ENCODE measurements at places on chromosomes 6 and 20.
A peak's percentile ranks its signal among the peaks of the same experiment; 100 is the strongest.

DNA sequence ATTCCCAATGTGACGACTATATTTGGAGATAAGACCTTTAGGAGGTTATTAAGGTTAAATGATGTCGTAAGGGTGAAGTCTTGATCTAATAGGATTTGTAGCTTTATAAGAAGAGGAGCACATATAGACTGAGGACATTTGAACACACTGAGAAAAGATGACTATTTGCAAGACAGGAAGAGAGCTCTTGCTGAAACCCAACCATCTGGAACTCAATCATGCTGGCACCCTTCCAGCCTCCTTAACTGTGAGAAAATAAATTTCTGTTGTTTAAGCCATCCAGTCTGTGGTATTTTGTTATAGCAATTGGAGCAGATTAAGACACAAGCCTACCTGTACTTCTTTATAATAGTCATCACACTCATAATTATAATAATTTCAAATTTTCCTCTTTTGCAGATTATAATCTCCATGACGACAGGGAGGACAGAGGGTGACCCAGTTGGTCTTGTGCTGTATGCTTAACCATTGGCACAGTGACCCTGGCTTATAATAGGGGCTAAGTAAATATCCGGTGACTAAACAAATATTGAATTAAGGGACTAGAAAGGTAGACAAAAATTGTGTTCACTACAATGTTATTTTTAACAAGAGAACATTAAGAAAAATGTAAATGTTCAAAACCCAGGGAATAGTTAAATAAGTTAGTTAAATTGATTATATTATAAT is 206.4 kb upstream of the HDDC2 start:
- no peak for DNase-seq

GRCh38 chr6:20565342-20565741 is 31.1 kb downstream of the CDKAL1 start:
- no peak for DNase-seq

GRCh38 chr6:40352527-40353170 is 234.5 kb downstream of the LRFN2 start:
- DNase-seq, result no peak

DNA sequence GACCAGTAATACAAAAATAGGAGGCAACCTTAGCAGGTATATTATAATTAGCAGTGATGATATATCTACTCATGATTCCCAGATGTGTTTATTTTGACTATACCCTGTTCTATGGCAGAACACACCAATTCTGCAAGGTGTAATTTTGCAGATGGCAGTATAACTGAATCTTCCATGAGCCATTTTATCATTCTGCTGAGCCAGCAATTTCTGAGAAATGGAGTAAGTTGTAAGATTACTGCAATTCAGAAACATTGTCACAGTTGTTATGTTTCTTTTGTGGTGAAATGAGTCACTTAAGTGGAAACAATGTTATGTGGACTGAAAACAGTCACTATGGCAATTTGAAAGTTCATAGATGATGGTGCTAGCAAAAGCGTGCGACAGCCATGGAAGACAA is 63.7 kb upstream of the RIMS1 start:
- DNase-seq, result no peak

DNA sequence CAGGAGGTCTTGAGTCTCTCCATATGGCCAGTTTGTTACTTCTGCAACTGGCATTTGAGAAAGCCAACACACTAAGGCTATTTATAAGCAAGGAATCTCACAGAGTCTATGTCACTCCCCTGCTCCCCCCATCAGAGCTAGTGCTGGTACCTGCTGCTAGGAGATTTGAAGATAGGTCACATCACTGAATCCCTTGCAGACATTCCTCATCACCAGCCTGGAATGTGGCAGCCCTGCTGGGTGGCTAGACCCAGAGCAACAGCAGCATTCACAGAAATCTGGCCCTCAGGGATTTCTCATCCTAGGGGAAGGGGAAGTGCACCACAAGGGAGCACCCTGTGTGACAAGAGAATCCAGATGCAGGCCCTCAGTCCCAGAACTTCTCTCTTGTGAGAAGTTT is 672.1 kb downstream of the HACE1 start:
- DNase-seq, result no peak

DNA sequence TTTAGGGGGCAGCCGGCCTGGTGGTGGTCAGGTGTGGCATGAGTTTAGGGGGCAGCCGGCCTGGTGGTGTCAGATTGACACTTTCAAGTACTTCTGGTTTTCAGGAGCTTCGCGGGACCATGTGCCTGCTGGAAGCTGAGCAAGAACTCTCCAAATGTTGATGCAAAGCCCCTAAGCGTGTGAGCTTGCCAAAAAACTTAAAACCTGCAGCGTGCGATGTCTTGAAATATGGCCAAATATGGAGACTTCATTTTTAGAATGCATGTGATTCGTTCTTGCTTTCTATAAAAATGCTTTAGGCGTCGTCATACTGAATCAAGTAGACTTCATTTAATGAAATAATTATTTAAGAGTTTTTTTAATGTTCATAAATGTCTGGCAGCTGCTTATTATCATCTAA is 149.4 kb downstream of the SMOC2 start:
- no peak for DNase-seq

DNA sequence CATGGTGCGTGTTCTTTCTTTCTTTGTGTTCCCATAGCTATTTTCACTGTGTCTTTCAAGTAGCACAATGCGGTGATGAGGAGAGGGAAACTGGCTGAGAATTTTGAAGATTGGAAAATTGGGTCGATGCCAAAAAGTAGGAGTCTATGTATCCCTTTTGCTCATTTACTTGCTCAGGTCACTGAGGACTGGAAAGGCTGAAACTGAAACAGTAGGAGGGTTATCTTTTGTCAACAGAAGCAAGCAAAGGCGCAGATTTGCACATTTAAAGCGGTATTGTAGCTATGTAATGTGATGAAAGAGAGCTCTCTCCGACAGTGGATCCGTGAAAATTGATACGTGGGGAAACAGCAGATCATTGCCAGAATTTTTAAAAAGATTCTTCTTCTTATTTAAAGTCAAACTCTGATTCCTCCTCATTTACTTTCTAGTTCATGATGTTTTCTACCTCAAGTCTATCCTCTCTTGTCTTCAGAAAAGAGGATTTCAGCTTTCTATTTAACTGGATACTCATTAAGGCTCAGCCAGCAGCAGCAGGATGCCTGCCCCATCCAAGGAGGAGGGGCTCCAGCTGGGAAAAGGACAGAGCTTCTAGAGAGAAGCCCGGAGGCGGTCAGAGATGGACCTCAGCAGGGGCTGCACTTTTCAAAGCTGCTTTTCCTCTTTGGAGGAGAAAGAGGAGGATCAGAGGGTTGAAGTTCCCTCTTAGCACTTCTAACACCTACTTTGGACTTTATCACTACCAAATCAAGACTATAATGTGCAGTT is 15.9 kb upstream of the FYN start:
- no peak for DNase-seq

DNA sequence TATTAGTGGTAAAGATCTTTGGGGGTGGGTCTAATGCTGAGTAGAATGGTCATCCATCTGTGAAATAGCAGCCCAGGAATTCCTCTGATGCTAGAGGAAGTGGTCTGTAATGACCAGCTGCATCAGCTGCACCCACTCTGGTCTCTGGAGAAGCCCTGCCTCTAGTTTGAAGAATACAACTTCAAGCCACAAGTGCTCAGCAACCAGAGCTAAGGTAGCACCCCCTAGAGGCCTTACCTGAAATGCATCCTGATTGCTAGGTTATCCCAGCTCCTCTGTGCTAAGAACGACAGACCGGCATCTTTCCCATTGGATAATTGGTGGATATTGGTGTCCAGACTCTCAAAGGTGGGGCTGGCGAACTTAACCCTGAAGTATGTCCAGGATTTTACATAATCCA is 58.2 kb downstream of the DNAH8 start:
- peak; percentile 25 for DNase-seq

- DNase-seq, result no peak
These were observed 169.3 kb downstream of the SLC16A10 start for GRCh38 chr6:111256646-111257045.

DNA sequence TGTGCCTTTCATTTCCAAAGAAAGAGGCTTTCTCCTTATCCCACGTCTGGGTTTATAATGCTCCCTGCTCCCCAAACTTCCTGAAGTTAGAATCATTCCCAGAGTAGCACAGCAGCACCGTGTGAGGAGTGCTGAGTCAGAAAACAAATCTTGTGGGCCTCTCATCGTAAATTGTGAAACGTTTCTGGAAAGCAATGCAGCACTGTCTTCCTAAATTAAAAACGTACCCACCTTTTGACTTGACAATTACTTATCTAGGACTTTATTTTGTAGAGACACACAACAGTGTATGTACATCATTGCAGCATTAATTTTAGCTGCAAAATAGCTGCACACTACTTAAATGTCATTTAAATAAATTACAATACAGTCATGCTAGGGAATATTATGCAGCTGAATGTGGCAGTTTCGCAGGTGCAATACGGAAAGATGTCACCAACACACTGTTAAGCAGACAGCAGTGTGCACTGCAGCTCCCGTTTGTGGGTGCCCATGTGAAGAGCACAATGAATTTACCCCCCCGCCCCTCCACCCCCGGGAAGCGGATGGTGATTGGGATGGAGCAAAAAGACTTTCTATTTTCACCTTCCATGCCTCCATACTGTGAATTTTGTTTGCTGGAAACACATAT is 30.8 kb downstream of the RRBP1 start:
- no peak for DNase-seq

DNA sequence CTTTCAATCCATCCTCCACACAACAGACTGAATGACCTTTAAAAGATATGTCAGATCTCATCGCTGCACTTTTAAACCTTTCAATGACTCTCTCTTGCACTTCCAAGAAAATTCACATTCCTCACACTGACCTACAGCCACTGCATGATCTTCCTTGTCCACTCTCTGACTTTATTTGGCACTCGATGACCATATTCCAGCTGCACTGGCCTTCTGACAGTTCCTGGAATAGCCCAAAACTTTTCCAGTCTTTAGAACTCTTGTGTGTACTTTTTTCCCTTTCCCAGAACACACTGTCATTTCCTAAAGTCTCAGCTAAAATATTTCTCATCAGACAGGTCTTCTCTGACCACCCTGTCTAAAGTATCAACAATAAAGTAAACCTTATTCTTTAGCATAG is 174.6 kb downstream of the ADGRG6 start:
- no peak for DNase-seq

DNA sequence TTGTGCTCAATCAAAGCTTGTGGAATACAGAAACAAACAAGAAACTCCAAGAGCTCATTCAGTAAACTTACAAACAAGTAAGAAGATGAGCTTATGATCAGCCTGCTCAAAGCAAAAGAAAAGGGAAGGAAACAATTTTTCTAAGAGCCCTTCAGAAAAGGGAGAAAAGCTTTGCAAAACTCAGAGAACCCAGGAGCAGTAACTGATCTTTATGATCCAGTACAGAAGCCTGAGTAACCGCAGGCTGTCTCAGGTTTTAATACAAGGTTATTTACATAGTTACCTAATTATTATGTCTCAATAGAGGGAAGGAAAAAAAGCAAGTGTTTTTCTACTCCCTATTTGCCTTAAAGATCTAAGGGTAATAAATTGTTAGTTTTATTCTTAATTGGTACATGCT is 226.5 kb downstream of the MAFB start:
- DNase-seq, result no peak

DNA sequence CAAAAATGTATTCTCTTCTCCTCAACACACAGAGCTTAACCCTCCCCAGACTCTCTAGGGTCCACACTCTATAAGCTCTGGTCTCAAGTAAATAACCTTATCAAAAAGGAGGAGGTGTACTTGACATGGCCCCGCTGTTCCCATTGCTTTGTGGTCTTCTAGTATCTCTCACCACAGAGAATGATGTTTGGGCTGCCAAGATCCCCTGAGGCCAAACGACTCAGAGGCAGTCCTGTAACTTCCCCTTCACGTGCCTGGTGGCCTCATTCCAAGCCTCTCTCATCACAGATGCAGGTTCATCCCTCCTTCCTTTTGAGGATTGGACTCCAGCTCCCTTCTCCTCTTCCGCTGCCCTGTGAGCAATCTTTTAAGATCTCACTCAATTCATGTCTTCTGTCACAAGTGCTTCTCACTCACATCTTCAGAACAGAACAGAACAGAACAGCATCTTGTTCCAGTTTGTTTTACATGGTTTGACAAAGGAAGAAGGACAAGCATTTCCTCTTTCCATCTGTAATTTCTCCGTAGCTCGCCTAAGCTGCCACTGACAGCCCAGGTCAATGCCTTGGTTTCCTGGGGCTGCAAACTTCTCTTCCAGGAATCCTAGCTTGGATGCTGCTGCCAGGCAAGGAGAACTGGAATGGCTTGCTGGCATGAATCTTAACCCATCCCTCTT is 541.5 kb downstream of the CD83 start:
- no peak for DNase-seq

- no peak for DNase-seq
These were observed 532.1 kb upstream of the CHD6 start for GRCh38 chr20:42150230-42150629.

DNA sequence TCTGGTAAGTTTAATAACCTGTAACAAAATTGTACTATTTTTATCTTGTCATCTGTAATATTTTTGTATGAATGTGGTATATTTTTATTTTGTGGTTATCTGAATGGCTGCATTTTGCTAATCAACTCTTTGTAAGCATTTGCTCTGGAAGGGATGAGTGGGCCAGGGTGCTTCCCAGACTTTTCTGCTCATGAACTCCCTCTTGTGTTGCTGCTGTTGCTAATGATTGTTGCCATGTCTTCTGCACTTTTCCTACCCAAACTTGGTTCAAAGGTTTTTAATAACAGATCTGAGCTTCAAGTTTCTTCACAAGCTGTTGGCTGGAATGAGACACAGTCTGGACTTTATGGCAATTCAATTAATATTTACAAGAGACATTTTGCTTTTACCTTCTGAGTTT is 1005.7 kb downstream of the HACE1 start:
- no peak for DNase-seq

GRCh38 chr6:131117878-131118277 is 17.4 kb upstream of the AKAP7 start:
- DNase-seq, result no peak

- DNase-seq, result no peak
These were observed 1.8 kb upstream of the MAP7 start for GRCh38 chr6:136552054-136552453.

- no peak for DNase-seq
These were observed 393 bp upstream of the FABP7 start for GRCh38 chr6:122778985-122779661.

GRCh38 chr6:149095842-149096241 is 221.7 kb upstream of the TAB2 start:
- DNase-seq, result no peak

DNA sequence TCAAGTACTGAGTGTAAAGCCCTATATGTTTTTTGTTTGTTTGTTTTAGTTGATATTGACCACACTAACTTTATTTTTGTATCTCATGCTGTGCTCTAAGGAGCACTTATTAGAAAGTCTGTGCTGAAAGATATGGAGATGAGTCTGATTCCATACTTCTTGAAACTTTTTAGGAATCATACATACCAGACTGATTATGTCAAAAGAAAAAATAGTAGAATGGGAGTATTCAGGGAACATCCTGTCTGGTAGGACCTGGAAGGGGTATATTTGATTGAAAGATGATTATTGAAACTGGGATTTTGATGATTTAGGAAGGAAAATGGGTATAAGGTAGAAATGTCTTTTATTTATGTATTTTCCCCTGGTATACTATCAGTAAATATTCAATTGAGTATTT is 111.4 kb downstream of the QKI start:
- DNase-seq, result no peak

- DNase-seq, result no peak
These were observed 2.3 kb downstream of the RNF114 start for GRCh38 chr20:49938173-49939163.
